ENCODE measurements at places on chromosomes 7 and 10. TPM values are rescaled to one million over a fixed set of nuclear protein-coding genes. Genes with fewer than 3 reads are reported as not detected.

MKRN1 gene
- 147 TPM for total RNA-seq

SORBS1 gene
- 1.5 TPM for total RNA-seq

DNA sequence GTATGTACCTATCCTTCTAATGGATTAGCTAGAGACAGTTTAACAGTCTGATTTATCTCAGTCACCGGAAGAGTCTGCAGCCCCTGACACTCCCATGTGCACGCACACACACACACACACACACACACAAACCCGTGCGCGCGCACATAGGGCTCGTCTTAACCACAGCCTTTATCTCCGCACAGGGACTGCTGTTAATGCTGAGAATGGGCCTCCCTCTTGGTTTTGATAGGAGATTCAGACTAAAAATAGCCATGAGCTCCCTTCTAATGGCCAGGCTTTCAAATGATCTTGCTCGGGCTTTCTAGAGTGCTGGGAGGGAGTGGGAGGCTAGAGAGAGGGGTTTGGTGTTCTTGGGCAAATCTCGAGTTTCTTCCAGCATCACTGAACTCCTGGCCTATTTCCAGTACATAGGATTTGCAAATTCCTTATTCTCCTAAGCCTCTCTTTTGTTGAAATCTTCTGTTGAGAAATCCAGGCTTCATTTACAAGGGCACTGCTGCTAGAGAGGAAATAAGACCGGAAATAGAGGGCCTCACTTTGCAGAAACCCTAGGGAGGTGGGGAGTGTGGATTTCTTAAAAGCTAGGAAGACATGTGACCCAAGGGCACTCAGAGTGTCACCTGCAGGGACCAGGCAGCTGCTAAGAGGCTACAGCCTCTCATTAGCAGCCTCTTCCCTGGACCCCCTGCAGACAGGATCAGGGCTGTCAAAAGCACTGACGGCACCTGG lies 2.4 kb downstream of the TMEM72 start:
- no peak for DNase-seq
- H3K4me1 ChIP-seq = peaks cover 10% of the 10 kb centered on the region
- H3K4me3 ChIP-seq = no peak overlapping the region
- no peaks in the 10 kb centered on the region for H3K36me3 ChIP-seq

DNA sequence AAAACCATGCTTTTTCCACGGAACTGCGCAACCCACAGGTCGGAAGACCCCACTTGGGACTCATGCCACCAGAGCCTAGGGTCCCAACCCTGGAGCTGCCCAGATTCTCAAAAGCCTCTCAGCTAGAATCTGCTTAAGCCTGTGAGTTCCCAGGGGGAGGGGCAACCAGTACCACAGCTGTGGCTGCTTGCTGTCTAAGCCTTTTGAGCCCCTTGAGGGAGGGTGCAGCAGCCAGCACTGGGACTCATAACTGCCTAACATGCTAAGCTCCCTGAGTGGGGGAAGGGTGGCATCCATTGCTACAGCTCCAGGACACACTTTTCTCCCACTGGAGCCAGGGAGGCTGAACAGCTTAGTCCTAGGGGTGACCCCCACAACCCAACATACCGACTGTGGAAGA lies 485.6 kb upstream of the GRM3 start:
- H3K27me3 ChIP-seq = no peaks in the 10 kb centered on the region
- no peak overlapping the region for H3K4me3 ChIP-seq
- no peak for DNase-seq
- H3K36me3 ChIP-seq = no peaks in the 10 kb centered on the region
- H3K27ac ChIP-seq = no peak overlapping the region
- no peaks in the 10 kb centered on the region for H3K4me1 ChIP-seq

GRCh38 chr10:110273474-110273873 lies 31.2 kb downstream of the SMNDC1 start:
- DNase-seq = peak; percentile 20
- no peaks in the 10 kb centered on the region for H3K27me3 ChIP-seq
- no peak overlapping the region for H3K4me3 ChIP-seq
- peaks cover under 1% of the 10 kb centered on the region for H3K4me1 ChIP-seq
- no peak overlapping the region for H3K27ac ChIP-seq
- no peaks in the 10 kb centered on the region for H3K36me3 ChIP-seq

GRCh38 chr7:152568972-152569371 lies 107.0 kb downstream of the XRCC2 start:
- no peaks in the 10 kb centered on the region for H3K36me3 ChIP-seq
- H3K27me3 ChIP-seq = no peaks in the 10 kb centered on the region
- H3K27ac ChIP-seq = no peak overlapping the region
- no peak for DNase-seq
- H3K4me3 ChIP-seq = no peak overlapping the region
- no peaks in the 10 kb centered on the region for H3K4me1 ChIP-seq

DNA sequence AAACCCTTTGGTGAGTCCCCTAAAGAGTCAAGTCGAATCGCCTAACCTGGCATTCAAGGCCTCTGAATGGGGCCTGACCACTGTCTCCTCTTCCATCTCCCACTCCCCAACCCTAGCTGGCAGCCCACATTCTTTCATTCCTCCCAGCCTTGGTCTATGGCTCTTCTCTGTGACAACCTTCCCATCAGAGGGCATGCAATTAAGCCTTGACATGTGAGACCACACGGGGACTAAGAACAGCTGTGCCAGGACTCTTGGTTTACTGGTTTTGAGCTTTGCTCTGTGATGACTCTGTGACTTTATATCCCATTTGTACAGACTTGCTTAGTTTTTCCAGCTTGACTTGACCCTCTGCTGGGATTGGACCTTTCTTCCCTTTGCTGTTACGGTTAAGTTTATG lies 116.6 kb downstream of the BUB3 start:
- no peak overlapping the region for H3K4me3 ChIP-seq
- H3K27ac ChIP-seq = no peak overlapping the region
- no peaks in the 10 kb centered on the region for H3K27me3 ChIP-seq
- no peaks in the 10 kb centered on the region for H3K36me3 ChIP-seq
- DNase-seq = no peak
- H3K4me1 ChIP-seq = no peaks in the 10 kb centered on the region

DNA sequence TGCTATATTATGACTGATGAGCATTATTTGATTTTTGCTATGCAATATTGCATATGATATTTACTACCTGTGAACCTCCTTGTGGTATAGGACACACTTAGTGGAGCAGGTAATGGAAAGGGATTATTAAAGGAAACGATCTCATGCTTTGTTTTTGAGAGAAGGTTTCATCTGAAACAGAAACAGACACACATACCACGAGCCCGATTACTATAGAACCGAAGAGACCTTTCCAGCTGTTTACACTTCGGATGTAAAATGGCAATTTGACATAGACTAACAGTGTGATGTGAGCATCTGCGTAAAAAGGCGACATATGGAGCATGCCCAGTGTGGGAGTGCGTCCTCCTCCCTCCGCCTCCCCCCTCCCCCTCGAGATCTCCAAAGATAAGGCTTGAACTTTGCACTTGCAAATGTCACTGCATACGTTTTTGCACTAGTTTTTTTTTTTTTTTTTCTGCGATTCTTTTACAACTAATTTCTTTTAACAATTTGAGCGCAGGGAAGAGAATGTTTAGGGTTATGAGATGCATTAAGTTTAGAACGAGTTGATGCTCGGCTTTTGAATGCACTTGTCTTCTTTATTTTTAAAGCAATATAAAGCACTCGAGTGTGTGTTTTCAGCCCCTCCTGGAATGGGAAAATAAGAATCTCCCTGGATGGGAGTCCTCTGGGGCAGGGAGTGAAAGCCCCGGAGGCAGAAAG lies 251.0 kb downstream of the NSUN6 start:
- H3K4me3 ChIP-seq = no peak overlapping the region
- no peaks in the 10 kb centered on the region for H3K4me1 ChIP-seq
- H3K27ac ChIP-seq = no peak overlapping the region
- no peaks in the 10 kb centered on the region for H3K27me3 ChIP-seq
- no peaks in the 10 kb centered on the region for H3K36me3 ChIP-seq

DNA sequence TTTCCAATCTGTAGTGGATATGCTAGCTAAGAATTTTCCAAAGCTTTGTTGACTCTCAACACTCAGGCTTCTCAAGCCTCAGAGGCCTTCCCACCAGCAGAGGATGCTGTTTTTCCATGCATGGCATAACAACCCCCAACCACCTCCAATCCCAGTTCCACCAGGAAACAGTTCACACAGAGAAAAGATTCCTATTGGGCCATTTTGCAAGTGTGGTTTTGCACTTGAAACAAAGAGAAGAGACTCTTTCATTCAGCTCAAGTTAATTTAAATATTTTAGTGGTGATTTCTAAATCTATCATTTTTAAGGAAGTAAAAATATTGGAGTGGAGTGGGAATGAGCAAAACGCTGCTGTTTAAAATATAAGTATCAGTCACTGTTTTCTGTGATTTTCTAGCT lies 105.6 kb upstream of the COL1A2 start:
- no peak overlapping the region for H3K4me3 ChIP-seq
- DNase-seq = peak; percentile 27
- peaks cover 4% of the 10 kb centered on the region for H3K27me3 ChIP-seq
- H3K36me3 ChIP-seq = no peaks in the 10 kb centered on the region

Data from B cell (primary cell).